ENCODE measurements at places on chromosomes 4 and X.

DNA sequence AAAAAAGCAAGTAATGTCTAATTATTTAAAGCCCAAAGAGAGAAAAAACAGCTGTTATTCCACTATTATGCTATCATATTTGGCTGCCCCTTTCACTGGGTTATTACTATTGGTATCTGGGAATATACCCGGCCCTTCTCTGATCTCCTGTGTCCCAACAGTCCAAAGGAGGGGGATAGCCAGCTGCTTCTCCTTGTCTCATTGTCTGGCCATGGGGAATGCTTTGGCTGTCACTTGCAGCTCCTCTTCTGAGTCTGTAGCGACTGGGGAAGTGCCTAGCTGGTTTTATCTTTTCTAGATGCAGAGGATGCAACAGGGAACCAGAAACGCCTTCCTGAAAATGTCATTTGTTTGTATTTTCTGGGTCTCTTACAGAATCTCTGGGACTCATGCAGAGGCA lies 33.9 kb downstream of the MGARP start:
- no peak for DNase-seq

GRCh38 chrX:9698576-9698975 lies 67.1 kb downstream of the GPR143 start:
- no peak for DNase-seq

DNA sequence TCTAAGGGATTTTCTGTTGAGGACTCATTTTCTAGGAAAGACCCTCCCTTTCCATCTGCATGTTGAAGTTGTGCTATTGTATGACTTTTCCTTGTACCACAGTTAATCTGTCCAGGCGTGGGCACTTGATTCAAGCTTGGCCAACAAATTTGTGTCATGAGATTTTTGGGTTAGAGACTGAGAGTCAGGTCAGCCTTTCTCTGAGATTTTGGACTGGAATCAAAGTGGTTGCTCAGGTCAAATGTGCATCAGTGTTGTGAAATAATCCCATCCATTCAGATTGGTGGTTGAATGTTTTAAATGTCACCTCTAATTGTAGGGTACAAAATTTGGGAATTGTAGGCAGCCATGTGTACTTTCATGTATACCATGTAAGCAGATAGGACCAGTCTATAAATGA lies 545.2 kb upstream of the IGFBP7 start:
- DNase-seq, result no peak

DNA sequence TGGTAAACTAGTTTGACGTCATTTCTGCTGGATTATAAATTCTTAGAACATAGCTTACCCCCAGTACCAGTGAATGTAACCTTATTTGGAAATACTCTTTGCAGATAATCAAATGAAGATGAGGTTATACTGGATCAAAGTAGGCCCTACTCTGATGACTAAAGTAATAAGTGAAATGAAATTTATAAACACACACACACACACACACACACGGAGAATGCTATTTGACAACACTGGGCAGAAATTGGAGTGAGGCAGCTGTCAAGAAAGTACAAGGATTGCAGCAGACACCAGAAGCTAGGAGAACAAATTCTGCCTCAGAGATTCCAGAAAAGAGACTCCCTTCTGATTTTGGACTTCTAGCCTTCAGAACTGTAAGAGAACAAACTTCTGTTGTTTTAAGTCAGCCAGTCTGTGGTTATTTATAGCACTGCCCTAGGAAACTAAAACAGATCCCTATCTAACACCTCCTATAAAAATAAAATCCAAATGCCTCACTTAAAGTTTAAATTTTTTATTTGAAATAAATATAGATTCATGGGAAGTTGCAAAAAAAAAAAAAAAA lies 448.6 kb downstream of the PCDH18 start:
- no peak for DNase-seq

- no peak for DNase-seq
These were observed 93.4 kb downstream of the TMA16 start for GRCh38 chr4:163587867-163588266.

- DNase-seq, result no peak
These were observed 113.0 kb upstream of the EDNRA start for GRCh38 chr4:147367891-147368290.

DNA sequence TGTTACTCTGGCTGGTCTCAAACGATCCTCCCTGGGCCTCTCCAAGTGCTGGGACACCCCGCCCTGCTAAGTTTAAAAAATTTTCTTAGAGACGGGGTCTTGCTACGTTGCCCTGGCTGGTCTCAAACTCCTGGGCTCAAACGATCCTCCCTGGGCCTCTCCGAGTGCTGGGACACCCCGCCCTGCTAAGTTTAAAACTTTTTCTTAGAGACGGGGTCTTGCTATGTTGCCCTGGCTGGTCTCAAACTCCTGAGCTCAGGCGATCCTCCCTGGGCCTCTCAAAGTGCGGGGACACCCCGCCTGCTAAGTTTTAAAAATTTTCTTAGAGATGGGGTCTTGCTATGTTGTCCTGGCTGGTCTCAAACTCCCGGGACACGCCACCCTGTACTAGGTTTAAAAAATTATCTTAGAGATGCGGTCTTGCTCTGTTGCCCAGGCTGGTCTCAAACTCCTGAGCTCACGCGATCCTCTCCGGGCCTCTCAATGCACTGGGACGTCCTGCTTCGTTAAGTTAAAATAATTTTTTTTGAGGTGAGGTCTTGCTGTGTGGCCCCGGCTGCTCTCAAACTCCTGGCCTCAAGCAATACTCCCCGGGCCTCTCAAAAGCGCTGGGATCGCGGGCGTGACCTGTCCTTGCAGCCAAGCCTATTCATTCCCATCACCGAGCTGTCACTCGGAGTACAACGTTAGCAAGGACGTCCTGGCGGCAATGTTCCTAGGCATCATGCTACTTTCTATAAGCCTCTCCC lies 1.1 kb downstream of the SLC25A6 start:
- no peak for DNase-seq

- DNase-seq, result no peak
These were observed 181.7 kb downstream of the MAML3 start for GRCh38 chr4:139972305-139972704.

- no peak for DNase-seq
These were observed 46.7 kb downstream of the GPRASP3 start for GRCh38 chrX:102767287-102767686.

GRCh38 chrX:46803140-46803539 lies 33.7 kb upstream of the RP2 start:
- DNase-seq, result no peak

GRCh38 chr4:119328695-119329094 lies 6.8 kb upstream of the FABP2 start:
- no peak for DNase-seq

DNA sequence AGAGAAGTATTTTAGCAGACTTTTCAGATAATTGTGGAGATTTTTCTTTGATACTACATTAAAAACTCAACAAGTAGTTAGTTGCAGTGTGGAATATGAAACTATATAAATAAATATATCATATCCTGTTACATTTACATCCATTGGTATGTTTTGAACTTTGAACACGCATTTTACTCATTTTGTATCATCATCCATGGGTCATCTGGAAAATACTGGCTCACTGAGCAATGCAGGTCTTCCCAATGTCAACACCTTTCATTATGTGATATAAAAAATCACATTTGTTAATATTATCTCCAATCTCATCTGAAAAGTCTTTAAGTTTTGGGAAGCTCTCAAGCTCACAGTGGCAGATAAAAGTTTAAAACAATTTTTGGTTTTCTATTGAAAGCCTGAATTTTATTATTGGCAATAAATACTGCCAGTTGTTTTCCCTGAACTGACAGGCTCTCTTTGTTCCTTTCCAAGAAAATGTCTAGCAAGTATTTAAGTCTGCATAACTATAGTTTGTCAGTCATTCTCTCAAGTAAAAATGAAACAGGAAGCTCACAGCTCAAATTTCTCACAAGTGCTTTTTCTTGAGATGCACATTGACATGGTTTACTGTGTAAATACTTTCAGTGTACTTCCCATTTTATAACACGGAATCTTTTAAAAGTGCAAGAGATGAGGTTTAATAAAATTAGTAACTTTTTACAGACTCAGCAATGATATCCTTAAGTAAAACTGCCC lies 183.5 kb upstream of the GPC4 start:
- no peak for DNase-seq

DNA sequence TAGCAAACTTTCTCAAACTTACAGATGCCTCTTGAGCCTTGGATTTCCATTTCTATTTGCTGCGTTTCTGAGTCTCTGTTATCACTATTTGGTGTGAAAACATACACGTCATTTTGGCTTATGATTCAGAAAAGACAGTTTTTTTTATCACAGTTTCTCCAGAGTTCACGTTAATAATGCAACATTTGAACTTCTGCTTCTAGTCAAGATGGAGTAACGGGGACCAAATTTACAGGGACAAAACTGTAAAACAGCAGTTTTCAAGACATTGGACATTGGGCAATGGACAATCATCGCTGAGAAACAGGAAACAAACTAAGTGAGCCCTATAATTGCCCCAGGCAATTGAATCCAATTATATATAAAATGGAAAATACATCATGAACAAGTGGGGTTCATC lies 36.2 kb upstream of the TASL start:
- no peak for DNase-seq

- DNase-seq, result no peak
These were observed 183.7 kb downstream of the NR3C2 start for GRCh38 chr4:148258535-148258934.

DNA sequence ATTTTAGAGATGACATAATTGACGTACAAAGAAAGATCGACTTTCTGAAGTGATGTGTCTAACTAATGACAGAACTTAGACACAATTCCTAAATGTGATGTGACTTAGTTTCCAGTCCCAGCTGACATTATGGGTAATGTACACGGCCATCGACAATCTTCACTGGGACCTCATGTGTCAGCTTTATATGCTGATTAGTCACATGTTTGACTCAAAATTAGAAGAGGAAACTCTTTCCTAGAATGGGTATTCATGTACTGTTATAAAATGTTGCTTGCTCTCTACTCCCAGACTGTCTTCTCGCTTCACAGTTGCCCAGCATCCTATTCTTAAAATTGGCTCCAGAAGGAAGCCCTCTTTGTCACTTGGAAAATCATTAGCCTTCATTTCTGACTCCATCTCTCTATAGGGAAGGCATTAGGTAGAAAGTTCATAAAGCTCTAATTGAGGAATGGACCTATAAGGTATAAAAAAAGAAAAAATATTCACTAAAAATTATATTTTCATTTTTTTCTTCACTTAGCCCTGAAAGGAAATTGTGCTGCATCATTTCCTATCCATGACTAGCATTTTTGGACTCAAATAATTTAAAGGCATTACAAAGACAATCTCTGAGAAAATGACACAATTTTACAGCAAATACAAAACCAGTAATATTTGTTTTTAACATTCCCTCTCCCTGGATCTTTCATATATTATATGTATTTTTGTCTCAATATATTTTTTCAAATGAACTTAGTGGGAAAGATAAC lies 554.6 kb downstream of the INPP4B start:
- no peak for DNase-seq

- no peak for DNase-seq
These were observed 314.8 kb downstream of the PDHA2 start for GRCh38 chr4:96154676-96155075.
